ENCODE measurements at places on chromosomes 3 and 15.

DNA sequence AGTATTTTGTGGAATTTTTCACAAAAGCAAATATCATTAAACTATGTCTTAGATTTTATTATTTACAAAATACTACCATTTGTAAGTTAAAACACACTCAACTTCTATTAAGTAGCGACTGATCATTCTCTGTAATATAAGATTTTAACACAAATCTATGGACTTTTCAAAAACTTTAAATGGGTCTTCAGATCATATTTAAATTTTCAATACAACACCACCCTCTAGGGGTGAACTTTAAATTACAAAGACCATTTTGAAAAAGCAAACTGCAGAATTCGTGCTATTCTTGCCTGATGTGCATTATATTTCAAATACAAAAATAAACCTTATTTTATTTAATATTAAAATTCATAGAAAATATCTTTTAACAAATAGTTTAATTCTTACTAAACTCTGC lies 8.2 kb upstream of the VGLL4 start:
- peak; percentile 6 for DNase-seq

DNA sequence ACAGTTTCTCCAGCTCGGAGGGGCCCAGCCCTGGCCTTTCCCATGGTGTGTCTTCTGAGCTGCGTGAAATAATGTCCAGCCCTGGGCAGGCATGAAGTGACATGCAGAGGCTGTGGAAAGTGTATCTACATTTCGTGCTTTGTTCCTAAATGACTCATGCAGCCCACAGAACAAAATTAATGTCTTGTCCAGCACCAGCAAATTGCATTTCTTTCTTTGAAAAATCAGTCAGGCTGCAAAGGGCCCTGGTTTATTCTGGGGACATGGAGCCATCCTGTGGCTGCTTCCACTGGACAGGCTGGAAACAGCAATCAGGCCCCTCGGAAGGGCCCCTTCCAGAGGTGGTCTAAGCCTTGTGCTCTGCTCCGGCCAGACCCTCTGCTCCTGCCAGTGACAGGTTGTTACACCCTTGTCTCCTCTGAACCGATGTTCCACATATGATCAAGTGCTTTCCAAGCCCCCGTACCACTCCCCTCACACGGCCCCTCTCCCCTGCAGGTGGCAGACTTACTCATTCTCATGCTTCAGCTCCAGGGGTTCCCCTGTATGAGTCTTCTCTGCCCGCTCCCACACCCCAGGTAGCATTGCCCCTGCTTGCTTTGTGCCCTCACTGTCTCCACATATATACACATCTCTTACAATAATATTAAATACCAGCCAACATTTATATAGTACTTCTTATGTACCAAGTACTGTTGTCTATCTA lies 33.7 kb downstream of the CRYGS start:
- no peak for DNase-seq

DNA sequence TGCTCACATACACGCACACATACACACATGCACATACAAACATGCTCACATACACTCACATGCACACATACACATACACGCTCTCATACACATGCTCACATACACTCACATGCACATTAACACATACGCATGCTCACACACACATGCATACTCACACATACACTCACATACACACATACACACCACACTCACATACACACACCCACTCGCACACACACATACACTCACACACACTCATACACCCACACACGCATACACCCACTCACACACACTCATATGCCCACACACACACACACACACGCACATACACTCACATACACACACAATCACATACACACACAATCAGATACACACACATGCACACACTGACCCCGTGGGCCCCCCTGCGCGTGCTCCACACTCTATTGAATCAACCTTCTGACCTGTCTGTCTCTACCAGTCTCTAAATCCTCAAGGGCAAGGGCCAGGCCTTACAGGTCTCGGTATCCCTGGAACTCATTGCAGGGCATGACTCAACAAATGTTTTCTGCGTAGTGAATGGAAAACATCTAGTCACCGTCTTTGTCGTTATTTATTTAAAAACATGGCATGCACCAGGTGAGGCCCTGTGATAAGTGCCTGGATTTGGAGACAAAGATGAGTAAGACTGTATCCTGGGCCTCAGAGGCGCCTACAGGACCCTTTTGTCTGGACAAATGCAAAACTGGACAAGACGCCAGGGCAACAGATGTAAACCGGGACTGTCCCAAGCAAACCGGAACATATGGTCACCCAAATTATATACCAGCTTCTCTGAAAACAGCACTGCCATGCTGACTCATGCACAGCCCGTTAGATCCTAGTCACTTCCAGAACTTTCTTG lies 41.8 kb downstream of the GRK7 start:
- DNase-seq: no peak

- no peak for DNase-seq
Measured at GRCh38 chr3:190375246-190375645, 12.7 kb upstream of the CLDN16 start.

GRCh38 chr15:78065973-78066946 lies 11.3 kb downstream of the TBC1D2B start:
- DNase-seq: no peak

DNA sequence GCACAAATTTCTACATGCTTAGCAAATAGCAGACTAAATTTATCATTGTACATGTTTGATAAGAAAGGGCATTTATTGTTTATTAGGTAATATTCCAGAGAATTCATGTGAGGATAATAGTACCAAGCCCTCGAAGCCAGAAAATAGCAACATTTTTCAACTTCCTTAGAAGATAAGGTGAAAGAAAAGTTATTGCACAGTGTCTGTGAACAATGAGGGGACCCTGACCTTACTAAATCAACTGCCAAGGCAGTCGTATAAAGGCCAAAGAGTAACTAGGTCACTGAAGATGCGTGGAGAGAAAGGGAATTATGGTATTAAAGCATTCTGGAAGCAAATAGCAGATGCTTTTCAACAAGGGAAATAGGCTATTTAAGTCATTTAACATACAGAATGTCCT lies 20.3 kb upstream of the ARL6 start:
- no peak for DNase-seq

All from NCI-H1417 (cell line).